ENCODE measurements at places on chromosomes 2 and 18. TPM values are rescaled to one million over a fixed set of nuclear protein-coding genes. Genes with fewer than 3 reads are reported as not detected.
A peak's percentile ranks its signal among the peaks of the same experiment; 100 is the strongest.

GRCh38 chr2:64414736-64415435, 39.1 kb upstream of the LGALSL start:
- H3K4me1 ChIP-seq, result no peaks in the 10 kb centered on the region
- H3K27me3 ChIP-seq, result no peaks in the 10 kb centered on the region
- no peak for DNase-seq
- H3K27ac ChIP-seq, result no peak overlapping the region
- no peaks in the 10 kb centered on the region for H3K36me3 ChIP-seq
- H3K4me3 ChIP-seq, result no peak overlapping the region

GRCh38 chr2:85015653-85016360, 44.8 kb downstream of the KCMF1 start:
- H3K4me3 ChIP-seq, result no peak overlapping the region
- peaks cover 38% of the 10 kb centered on the region for H3K4me1 ChIP-seq
- no peaks in the 10 kb centered on the region for H3K36me3 ChIP-seq
- no peak overlapping the region for H3K27ac ChIP-seq

Gene MREG
- total RNA-seq, result 4.8 TPM

DNA sequence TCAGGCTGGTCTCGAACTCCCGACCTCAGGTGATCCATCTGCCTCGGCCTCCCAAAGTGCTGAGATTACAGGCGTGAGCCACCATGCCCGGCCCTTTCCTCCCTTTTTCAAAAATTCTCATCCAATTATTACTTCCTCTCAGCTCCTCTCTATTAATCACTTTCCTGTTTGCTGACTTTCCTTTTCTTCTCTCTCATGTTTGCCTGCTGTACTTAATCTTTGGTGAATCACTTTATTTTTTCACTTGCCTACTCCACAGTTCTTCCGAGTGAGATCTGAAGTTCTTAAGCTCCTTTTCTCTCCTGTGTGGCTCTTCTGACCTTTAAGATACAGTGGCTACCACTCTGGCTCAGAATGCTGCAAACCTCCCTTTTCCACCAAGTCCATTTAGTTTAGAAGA, 126.3 kb upstream of the SERTAD2 start:
- no peaks in the 10 kb centered on the region for H3K27me3 ChIP-seq
- H3K4me3 ChIP-seq, result no peak overlapping the region
- H3K4me1 ChIP-seq, result no peaks in the 10 kb centered on the region
- no peaks in the 10 kb centered on the region for H3K36me3 ChIP-seq
- H3K27ac ChIP-seq, result no peak overlapping the region

DNA sequence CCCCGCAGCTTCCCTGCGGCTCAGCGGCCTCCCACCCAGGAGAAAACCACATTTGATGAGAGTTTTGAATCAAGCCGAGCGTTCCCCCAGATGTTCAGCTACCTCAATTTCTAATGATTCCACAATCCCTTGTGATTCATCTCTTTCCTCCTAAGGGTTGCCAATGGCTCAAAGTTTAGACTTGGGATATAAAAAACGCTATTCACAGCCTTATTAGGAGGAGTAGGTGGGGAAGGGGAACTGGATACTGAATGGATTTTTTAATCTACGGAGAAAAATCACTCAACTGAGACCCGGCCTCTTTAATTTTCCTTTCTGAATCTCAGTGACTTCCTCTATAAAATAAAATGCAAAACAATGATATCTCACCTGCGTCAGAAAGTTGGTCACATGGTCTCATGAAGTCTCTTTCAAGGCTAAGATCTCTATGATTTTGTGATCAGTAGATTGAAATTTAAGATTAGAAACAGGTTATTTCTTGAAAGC, 192.6 kb upstream of the TCF4 start:
- H3K27me3 ChIP-seq, result no peaks in the 10 kb centered on the region
- H3K27ac ChIP-seq, result no peak overlapping the region
- H3K4me1 ChIP-seq, result peaks cover 4% of the 10 kb centered on the region
- H3K4me3 ChIP-seq, result peak overlapping the region; percentile 53

DNA sequence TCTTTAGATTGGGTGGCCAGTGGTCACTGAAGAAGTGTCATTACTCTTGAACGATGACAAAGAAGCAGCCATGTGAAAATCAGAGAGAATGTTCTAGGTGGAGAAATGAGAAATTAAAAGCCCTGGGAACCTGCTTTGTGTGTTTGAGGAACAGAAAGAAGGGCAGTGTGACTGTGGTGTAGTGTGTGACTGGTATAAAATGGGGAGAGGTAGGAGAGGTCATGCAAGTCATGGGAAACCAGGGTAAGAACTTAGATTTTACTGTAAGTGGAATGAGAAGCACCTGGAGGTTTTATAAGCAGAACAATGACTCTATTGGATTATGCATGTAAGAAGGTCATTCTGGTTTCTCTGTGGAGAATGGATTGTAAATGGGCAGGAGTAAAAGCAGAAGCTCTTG, 12.2 kb downstream of the ICOS start:
- H3K36me3 ChIP-seq, result no peaks in the 10 kb centered on the region
- no peak overlapping the region for H3K27ac ChIP-seq
- H3K27me3 ChIP-seq, result no peaks in the 10 kb centered on the region
- H3K4me3 ChIP-seq, result no peak overlapping the region
- DNase-seq, result no peak

- H3K4me3 ChIP-seq, result no peak overlapping the region
- no peak for DNase-seq
- H3K27ac ChIP-seq, result no peak overlapping the region
- no peaks in the 10 kb centered on the region for H3K4me1 ChIP-seq
- H3K36me3 ChIP-seq, result no peaks in the 10 kb centered on the region
These were observed 374.5 kb downstream of the NCKAP5 start for GRCh38 chr2:133193544-133194361.

DNA sequence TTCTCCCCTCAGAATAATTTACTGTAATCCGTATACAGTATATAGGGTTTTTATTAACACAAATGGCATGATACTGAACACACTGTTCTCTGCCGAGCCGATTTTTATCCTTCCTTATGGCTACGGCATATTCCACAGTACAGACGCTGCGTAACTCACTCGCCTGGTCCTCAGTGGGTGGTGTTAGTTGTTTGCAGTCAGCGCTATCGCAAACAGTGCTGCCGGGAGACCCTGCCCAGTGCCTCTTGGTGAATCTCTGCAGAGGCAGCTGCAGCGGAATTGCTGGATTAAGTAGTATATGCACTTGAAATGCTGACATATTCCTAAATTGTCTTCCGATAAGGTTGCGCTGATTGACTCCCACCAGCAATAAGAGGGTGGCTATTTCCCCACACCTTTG, 73.9 kb downstream of the MARCO start:
- no peaks in the 10 kb centered on the region for H3K36me3 ChIP-seq
- no peak overlapping the region for H3K27ac ChIP-seq
- no peak for DNase-seq
- peaks cover 7% of the 10 kb centered on the region for H3K27me3 ChIP-seq
- no peaks in the 10 kb centered on the region for H3K4me1 ChIP-seq

- H3K4me1 ChIP-seq, result no peaks in the 10 kb centered on the region
- no peak for DNase-seq
- no peaks in the 10 kb centered on the region for H3K27me3 ChIP-seq
- no peak overlapping the region for H3K27ac ChIP-seq
- H3K36me3 ChIP-seq, result no peaks in the 10 kb centered on the region
These were observed 524.4 kb downstream of the IRS1 start for GRCh38 chr2:226275215-226275614.

Gene ANTXR1
- 2.1 TPM for total RNA-seq

Gene EGR4
- 0.09 TPM for total RNA-seq

DNA sequence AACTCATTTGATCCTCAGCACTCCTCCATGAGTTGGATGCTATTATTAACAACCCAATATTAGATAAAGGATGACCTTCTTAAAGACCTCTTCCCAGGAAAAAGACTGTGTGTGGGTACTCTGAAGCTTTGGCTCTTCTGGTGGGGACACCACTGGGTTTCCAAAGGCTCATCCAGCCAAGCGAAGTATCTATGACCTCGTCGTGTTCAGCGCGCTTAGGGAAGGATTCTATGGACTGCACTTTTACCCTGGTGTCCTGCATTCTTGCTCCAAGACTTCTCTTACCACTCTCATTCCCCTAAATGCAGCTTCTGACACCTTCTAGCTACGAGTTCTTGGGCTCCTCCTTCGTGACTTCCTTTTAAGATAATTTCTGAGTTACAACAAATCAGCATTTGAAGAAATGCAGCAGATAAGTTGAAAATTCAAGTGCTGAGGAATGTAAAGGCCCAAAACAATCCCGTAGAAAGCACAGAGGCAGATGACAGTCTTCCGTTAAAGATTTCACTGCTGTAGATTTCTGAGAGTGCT, 673 bp upstream of the HNMT start:
- H3K36me3 ChIP-seq, result no peaks in the 10 kb centered on the region
- H3K4me3 ChIP-seq, result peak overlapping the region; percentile 54
- no peak for DNase-seq
- peak overlapping the region; percentile 62 for H3K27ac ChIP-seq
- peaks cover 10% of the 10 kb centered on the region for H3K4me1 ChIP-seq
- H3K27me3 ChIP-seq, result no peaks in the 10 kb centered on the region

DNA sequence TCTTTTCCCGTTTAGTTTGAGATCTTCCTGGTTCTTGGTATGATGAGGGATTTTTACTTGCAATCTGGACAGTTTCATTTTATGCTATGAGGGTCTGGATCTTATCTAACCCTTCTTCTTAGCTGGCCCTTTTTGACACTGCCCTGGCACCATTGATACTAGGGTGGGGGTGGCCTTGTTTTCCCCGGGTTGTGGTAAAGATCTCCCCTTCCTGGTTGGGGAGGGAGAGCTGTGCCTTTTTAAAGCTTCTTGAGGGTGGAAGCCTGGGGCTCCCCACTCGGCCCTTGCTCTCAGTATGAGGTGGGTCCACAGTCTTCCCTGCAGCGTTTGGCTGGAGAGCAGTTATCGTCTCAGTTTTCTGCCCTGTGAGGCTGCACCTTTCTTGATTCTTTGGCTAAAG, 66.1 kb downstream of the ASB1 start:
- no peak overlapping the region for H3K4me3 ChIP-seq
- DNase-seq, result no peak
- H3K27ac ChIP-seq, result no peak overlapping the region
- H3K36me3 ChIP-seq, result no peaks in the 10 kb centered on the region
- no peaks in the 10 kb centered on the region for H3K4me1 ChIP-seq

DNA sequence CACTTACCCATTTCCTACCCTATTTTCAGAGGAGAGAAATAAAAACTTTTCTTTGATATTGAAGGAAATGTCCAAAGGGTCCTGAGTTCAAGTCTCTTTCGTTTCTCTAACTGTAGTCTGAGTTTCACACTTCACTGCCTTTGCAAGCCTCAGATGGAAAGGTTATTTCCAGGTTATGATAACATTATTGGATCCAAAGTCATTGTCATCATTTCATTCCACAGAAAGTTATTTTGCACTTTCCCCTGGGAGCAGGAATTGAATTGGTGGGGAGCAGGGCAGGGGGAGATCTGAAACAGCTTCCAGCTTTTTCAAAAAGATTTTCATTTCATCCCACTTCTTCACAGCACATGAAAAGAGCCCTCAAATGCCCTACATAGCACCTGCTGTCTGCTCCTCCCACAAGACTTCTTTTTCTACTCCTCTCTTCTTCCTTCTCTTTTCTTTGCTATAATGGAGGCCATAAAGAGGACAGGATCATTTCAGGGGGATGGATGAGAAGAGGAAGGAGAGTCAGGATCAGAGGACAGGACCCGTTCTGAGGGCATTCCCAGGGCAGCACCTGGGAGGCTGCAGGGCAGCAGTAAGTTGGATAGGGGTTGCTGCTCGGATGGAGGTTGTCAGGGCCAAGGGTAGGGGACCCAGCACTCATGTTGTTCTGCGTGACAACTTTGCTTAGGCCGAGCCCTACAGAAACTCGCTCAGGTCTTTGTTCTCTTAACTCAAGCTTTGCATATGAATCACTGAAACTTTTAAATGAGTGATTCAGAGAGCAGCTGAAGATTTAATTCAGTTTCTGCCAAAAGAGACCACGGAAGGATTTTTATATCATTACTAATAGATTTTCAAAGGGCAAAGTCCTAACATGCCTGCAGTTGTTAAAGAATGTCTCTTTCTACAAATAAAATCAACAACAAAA, 11.4 kb upstream of the GALNT5 start:
- no peak overlapping the region for H3K27ac ChIP-seq
- no peak for DNase-seq
- H3K4me3 ChIP-seq, result no peak overlapping the region
- no peaks in the 10 kb centered on the region for H3K27me3 ChIP-seq
- no peaks in the 10 kb centered on the region for H3K4me1 ChIP-seq

DNA sequence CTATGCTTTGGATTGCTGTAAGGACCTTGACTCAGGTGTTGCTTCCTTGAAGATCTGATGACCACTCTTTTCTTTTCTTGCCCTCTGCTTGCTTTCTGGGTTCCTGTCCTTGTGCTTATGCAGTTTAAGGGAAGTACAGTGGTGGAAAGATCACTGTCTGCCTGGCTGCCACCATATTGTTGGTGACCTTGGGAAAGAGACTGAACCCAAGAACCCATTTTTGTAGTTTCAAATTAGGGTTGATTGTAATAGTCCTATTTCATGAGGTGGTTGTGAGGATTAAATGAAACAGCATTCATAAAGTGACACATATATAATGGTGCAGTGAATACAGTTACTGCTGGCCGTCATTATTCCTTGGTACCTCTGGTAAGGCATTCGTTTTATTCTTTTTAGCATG, 41.1 kb downstream of the MAP4K4 start:
- H3K4me3 ChIP-seq, result no peak overlapping the region
- H3K36me3 ChIP-seq, result no peaks in the 10 kb centered on the region
- no peaks in the 10 kb centered on the region for H3K27me3 ChIP-seq
- no peak overlapping the region for H3K27ac ChIP-seq

DNA sequence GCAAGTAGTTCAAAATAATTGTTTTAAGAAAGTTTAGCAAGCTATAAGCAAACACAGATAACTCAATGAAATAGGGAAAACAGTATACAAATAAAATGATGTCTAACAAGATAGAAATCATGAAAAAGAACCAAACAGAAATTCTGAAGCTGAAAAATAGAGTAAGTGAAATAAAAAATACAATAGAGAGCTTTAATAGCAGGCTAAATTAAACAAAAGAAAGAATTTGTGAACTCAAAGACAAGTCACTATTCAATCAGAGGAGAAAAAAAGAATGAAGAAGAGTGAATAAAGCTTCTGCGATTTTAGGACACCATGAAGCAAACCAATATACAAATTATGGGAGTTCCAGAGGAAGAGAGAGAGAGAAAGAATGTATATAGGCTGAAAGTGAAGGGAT, 576.8 kb downstream of the STK39 start:
- no peak overlapping the region for H3K4me3 ChIP-seq
- no peak overlapping the region for H3K27ac ChIP-seq

DNA sequence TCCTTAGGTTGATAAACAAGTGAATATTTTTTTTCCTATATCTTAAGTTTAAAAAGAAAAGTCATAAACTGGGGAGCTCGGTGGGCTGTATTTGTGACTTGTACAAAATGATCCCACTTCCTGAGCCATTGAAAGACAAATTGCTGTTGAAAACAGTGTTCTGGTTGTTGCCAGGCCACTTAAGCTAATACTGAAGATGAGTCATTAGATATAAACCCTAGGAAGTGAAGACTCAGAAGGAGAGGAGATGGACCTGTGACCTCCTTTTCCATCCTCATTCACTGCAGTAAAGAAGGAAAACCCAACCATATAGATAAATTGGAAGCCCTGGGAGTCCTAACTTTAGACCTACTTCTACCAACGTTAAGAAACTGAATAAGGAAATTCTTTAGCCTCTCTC, 46.2 kb upstream of the SERPINE2 start:
- no peaks in the 10 kb centered on the region for H3K4me1 ChIP-seq
- H3K27me3 ChIP-seq, result no peaks in the 10 kb centered on the region
- H3K36me3 ChIP-seq, result no peaks in the 10 kb centered on the region
- H3K27ac ChIP-seq, result no peak overlapping the region
- DNase-seq, result no peak
